ENCODE measurements at places on chromosomes 1 and 21.

DNA sequence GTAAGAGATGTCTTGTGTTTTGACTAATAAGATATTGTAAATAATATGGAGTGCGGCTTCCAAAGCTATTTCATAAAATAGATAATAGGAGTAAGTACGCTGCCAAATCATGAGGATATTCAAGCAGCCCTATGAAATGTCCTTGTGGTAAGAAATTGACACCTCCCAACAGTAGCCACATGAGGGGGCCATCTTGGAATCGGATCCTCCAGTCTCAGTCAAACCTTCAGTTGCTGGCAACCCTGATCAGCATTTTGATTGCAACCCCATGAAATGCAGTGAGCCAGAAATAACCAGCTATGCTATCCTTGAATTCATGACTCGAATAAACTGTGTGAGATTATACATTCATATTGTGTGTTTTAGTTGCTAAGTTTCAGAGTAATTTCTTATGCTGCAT lies 212.4 kb downstream of the PLA2G4A start:
- no peak for DNase-seq

DNA sequence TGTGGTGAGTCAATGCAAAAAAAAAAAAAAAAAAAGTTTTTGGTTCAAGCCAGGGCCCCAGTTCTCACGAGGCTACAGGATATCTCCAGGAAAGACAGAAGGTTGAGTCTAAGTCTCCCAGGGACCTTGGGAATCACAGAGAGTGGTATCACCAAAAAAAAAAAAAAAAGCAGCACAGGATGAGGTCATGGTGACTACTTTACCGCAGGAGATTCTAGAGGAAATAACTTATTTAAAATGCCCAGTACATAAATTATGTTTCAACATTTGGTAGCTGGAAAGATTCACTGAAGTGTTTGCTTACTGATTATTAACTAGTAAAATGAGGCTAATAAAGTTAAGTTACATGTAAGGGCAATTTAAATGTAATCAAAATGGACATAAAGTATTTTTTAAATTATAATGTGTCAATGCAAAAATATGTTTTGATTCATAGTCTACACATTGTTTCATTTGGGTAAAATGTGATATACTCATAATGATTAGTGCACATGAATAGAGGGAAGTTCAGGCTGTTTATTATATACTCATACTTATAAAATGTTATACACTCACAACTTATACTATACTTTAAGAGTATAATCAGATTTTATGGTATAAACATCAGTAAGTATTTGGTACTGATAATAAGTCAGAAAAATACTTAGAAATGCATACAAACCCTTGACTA lies 84.1 kb downstream of the PLPPR5 start:
- DNase-seq: no peak

- DNase-seq: no peak
These were observed 204.3 kb downstream of the SMYD3 start for GRCh38 chr1:246302711-246303317.

DNA sequence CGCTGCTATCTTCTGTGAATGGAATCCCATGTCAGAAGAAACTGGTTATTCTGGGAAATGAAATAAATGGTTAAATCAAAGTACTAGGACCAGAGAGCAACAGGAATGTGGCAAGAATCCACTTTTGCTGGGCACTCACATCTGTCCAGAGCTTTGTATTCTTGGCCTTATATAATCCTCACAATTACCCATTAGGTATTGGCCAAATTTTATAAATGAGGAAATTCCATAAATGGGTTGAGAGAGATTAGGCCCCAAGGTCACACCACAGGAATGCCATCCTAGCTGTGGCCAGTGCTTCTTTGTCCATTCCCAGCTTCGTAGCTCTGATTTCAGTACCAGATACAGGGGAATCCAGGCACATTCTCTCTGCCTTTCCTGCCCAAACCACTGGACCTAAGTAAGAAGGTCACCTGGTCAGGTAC lies 76.1 kb upstream of the HOOK1 start:
- no peak for DNase-seq

DNA sequence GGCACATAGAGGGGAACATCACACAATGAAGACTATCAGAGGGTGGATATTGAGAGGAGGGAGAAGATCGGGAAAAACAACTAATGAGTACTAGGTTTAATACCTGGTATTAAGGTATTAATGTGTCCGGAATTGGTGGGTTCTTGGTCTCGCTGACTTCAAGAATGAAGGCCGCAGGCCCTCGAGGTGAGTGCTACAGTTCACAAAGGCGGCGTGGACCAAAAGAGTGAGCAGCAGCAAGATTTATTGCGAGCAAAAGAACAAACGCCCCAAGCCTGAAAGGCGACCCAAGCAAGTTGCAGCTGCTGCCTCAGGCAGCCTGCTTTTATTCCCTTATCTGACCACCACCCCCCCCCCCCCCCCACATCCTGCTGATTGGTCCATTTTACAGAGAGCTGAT lies 2022.8 kb downstream of the NCAM2 start:
- no peak for DNase-seq

DNA sequence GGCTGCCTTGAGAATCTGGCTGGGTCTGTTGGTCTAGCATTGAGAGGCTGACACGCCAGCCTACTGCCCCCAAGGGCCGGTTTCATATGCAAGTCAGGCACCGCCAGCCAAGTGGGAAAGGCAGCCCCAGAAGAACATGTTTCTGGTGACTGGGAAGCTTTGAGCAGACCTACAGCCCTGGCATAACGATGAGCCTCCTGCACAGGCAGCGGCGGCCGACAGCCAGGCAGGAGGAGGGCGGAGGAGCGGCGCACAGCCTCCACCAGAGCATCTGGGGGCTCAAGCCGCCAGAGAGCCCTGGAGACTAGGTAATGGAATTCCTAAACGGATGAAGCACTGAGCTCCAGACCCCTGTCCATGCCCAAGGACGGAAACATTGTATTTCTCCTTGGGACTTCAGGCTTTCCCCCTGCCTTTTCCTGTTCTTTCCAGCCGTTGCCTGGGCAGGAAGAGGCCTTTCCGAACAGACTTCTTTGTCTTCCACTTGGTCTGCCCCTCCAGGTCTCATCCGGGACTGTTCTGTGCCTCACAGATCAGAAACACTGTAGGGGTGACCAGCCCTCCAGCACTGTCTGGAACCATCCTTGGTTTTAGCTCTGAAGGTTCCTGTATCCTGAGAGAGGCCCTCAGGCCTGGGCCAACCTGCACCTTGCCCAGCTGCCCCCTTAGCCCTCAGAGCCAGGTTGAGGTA lies 59.5 kb downstream of the IRF2BP2 start:
- no peak for DNase-seq

DNA sequence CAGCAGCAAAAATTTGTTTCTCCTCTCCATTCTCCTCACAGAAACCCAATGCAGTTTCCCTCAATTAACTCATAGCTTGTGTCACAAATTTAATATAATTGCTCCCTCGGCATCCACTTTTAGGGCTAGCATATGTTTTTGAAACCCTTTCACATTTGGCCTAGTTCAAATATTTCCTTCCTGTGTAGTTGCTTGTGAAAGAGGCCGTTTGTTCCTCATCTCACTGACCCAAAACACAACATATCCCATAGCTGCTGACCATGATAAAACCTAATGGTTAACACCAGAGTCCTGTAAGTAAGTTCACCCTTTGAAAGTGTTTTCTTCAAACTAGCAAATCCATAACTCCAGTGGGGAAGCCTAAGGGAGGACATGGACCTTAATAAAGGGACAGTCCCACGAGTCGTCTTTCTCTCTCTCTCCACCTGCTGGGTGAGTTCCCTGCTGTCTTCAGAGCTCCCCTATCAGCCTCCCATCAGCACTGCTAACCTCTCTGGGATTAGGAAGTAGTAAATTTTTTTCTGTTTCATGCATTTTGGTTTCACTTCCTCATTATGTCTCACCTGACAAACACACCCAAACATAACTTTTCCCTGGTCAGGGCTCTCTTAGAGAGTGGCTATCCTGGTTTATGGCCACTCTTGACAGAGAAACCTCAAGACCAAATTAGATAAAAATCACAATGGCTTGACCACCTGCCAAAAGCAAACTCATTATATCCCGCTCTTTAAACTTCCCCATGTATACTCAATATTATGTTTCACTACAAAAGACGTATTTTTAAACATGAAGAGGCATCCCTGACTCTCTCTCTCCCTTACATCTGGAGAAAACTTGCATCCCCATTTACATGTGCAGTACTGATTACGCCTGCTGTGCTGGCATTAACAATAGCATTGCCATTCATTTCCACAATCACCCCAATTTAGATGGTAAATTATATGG lies 177.7 kb upstream of the HP1BP3 start:
- peak; percentile 69 for DNase-seq

DNA sequence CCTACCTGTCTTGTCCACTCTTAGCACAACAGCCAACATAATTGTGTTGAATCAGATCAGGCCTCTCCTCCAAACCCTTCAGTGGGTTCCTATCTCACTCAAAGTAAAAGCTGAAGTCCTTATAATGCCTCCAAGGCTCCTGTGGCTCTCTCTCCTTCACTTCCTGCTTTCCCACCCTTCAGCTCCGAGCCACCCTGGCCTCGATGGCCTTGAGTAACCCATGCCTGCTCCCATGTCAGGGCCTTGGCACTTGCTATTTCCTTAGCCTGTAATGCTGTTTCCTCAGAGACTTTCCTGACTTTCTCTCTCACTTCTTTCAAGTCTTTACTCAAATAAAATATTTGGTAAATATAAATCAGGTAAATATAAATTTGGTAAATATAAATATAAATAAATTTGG lies 8.1 kb upstream of the PLEKHM2 start:
- DNase-seq: no peak

GRCh38 chr1:50332941-50333594 lies 90.2 kb downstream of the DMRTA2 start:
- peak; percentile 65 for DNase-seq

- no peak for DNase-seq
These were observed 115.4 kb upstream of the TIAM1 start for GRCh38 chr21:31459457-31459856.

GRCh38 chr1:223423641-223424233 lies 30.5 kb downstream of the CCDC185 start:
- no peak for DNase-seq

DNA sequence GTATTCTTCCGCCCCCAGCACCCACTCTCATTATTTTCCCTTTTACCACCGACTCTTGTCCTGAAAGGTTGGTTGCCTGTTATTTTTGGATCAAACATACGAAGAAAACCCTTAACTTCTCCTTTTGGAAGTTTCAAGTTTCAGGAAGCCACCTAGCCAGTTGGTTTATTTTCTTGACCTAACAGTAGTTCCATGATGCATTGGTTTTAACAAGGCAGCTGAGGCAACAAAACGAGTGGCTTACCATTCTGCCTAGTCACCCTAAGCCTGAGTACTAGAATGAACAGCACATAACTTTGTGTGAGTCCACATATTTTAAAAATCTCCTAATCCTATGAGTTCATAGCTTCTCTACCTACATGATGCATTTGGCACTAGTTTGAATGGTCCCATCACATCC lies 28.9 kb downstream of the OLFM3 start:
- DNase-seq: no peak

- DNase-seq: no peak
These were observed 47.7 kb downstream of the CXADR start for GRCh38 chr21:17560377-17561025.

DNA sequence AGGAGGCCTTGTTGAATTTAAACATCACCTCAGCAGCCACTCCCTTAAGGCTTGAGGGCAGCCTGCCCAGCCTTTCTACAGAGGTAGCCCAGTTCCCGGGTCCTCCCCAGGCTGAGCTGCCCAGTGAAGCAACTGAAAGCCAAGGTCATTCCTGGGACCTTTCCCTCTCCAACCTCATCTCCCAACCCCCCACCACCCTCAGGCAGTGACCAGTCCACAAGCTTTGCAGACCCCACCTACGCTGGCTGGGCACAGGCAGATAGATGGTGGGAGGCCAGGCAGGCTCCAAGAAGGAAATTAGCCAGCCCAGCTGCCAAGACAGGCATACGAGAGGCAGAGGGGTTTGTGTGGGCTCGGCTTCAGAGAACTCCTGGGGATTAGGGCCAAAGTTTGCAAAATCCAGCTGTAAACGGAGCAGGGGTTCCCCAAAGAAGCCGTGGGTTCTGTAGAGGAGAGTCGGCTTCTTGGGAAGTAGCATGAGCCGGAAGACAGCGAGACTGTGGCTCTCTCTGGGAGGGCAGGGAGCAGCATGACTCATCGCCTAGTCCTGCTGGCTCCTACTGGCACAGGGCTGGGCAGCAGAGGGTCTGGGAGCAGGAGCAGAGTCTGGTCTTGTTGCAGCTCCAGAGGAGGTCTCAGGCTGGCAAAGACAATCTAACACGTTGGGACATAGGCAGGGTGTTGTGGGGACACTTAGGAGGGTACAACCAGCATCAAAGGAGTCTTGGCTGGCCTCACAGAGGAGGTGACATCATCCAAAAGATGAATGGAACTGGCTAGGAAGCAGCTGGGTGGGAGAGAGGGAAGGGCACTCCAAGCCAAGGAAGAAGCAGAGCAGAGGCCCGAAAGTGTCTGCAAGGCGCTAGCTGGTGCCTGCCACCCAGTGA lies 2.8 kb upstream of the ZC3H12A start:
- no peak for DNase-seq

- DNase-seq: no peak
These were observed 25.3 kb downstream of the CHI3L2 start for GRCh38 chr1:111252786-111253185.

- DNase-seq: no peak
These were observed 465.2 kb downstream of the USP25 start for GRCh38 chr21:16194788-16195537.

GRCh38 chr1:89736937-89737733 lies 83.7 kb upstream of the LRRC8D start:
- no peak for DNase-seq

DNA sequence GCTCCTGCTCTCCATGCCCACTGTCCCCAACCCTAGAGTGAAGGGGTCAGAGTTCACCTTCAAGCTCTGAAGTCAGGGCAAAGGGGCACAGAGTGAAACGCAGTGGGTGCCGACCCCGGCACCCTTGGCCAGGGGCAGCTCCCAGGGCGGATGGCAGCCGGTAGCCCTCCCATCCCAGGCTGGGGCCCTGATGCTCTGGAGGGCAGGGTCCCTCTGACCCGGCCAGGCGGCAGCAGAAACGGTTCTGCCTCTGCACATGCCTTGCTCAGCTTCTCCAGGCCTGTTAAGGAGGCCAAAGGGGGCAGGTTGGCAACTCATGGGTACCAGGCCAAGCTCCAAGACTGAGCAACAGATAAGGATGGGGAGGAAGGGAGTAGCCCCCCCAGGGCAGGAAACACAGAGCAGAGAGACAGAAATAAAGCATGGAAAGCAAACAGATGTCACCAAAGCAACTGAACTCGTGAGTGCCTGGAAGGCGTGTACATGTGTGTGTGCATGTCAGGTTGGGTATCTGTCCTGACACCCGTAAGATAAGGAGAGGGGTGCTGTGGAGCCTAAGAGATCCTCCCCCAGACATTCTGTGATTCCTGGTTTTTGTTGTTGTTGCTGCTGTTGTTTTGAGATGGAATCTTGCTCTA lies 112.3 kb upstream of the IFFO2 start:
- no peak for DNase-seq

DNA sequence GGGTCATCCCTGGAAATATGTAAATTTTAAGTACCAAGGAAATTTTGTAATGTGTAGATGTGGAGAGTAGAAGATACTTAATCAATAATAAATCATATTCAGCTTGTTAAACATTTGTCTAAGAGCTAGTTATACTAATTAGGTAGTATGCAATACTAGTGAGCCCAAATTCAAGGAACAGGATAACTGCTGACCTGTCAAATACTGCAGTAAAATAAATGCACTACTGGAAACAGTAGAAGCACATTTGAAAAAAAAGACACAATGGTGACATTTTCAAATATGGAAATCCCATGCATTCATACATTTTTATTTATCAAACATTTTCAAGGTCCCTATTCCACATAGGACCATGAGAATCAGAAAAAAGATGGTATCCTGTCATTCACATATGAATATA lies 27.2 kb downstream of the EPRS1 start:
- no peak for DNase-seq

All from GM12865 (cell line).